CD4-positive, alpha-beta memory T cell (primary cell): ENCODE measurements at places on chromosomes 5 and 9.

DNA sequence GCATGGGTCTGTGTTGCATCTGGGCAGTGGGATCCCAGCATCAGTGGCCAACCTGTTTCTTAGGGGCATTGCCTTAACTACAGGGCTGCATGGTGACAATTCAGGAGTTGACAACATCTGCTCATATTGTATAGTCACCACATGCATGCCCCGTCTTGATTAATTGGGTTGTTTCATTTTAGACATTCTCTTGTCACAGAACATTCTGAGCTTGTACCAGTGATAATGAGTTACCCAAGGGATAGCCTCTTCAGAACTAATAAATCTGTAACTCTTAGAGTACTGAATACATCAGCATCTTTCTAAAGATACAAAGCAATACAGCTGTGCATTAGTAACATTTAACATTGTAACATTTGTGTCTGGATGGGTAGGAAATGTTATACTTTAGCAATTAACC is 426.5 kb upstream of the CD180 start:
- no peak for DNase-seq
- H3K27me3 ChIP-seq = no peaks in the 10 kb centered on the region
- no peaks in the 10 kb centered on the region for H3K4me1 ChIP-seq
- H3K36me3 ChIP-seq = no peaks in the 10 kb centered on the region

GRCh38 chr9:129550199-129550839 is 70.6 kb downstream of the C9orf50 start:
- H3K27ac ChIP-seq = no peak overlapping the region
- H3K36me3 ChIP-seq = no peaks in the 10 kb centered on the region
- peaks cover 10% of the 10 kb centered on the region for H3K27me3 ChIP-seq

- DNase-seq = no peak
- H3K27ac ChIP-seq = no peak within 1 kb of the TSS
- H3K4me1 ChIP-seq = peaks cover 11% of the 10 kb centered on the region
- no peaks in the 10 kb centered on the region for H3K36me3 ChIP-seq
Observed at GRCh38 chr5:5139777-5140478, at the start of gene ADAMTS16. TSS of gene ADAMTS16 (plus strand) at chr5:5140330. CDS start at chr5:5140468, 138 bp downstream.

GRCh38 chr5:159553792-159554191 is 223.5 kb upstream of the IL12B start:
- H3K36me3 ChIP-seq = no peaks in the 10 kb centered on the region
- H3K27me3 ChIP-seq = no peaks in the 10 kb centered on the region
- no peak overlapping the region for H3K4me3 ChIP-seq
- no peak for DNase-seq

DNA sequence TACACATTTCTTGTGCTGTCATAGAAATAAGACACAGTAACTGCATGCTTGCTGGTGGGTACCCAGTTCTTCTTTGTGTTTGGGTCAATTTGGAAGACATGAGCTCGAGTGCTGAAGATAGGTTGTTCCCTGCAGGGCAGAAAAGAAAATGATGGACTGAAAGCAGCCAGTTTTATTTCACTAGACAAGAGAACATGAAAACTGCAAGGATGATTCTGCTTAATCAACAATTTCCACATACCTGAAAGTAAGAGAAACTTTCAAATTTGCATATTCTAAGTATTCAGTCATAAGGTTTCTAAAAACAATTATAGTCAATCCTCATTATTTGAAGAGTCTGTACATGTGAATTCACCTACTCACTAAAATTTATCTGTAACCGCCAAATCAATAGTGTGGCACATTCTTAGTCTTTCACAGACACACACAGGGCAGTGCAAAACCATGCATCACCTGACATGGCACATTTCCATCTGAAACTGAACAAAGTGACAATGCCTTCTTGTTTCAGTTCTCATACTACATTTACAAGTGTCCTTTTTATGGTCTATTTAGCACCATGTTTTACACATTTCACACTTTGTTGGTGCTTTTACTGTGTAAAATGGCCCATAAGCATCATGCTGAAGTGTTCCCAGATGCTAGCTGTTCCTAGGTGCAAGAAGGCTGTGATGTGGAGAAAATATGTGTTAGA is 56.9 kb downstream of the HOMER1 start:
- H3K27me3 ChIP-seq = no peaks in the 10 kb centered on the region
- no peaks in the 10 kb centered on the region for H3K36me3 ChIP-seq
- H3K4me1 ChIP-seq = no peaks in the 10 kb centered on the region
- no peak overlapping the region for H3K27ac ChIP-seq

DNA sequence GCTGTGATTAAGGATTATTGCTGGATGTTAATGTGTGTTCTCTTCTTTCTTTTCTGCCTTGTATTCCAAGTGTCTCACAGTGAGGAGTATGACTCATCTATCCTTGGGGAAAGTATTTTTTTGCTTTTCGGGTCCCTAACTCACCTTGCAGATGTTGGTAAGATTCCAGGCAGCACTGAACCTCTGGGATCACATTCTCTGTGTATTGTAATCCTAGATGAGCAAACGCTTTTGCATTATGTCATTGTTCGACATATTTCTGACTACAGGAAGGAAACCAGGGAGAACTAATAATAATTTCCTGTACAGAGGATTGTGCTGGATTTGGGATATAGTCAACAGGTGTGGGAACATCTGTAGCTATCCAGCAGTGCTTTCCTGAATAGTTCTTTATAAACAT is 246.1 kb upstream of the TUT7 start:
- DNase-seq = no peak
- no peak overlapping the region for H3K4me3 ChIP-seq
- H3K27me3 ChIP-seq = no peaks in the 10 kb centered on the region
- no peak overlapping the region for H3K27ac ChIP-seq

DNA sequence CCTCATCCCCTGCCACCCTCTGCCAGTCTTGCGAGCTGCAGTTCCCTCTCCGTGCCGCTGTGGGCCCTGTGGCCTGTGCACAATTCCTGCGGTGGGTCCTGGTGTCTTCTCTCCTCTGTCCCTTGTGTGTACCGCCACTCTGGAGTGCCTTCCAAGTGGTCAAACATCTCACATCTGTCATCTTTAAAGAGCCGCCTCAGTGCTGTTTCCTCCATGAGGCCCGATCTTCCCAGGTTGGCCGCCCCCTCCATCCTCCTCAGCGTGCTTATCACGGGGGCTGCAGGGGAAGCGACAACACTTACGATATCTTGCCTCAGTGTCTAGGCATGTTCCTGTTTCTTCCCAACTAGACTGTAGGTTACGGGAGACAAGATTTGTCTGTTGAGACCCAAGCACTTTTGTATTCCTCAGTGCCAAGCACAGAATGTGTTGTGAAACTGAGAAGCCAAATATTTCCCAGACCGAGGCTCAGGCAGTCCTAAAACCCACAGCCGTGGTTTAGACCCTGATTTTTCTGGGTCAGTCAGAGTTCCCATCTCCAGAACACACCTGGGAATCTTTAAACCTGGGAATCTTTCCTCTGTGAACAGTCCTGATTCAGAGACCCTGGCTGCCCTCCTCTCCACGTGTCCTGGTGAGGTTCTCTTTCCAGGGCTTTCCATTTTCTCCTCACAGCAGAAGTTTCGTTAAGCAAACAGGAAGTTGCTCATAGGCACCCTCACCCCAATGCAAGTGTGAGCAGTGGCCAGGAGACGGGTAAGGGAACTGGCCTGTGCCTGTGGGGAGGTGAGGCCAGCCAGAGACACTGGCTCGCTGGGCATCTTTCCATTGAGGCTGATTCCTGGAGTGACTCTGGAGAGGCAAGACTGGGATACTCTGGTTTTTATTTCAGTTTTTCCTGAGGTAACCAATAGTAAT is 28.8 kb downstream of the SLC46A2 start:
- H3K4me3 ChIP-seq = no peak overlapping the region
- no peaks in the 10 kb centered on the region for H3K27me3 ChIP-seq
- DNase-seq = no peak
- no peak overlapping the region for H3K27ac ChIP-seq
- H3K4me1 ChIP-seq = no peaks in the 10 kb centered on the region

GRCh38 chr5:67516948-67517565 is 320.5 kb upstream of the CD180 start:
- no peak overlapping the region for H3K4me3 ChIP-seq
- no peaks in the 10 kb centered on the region for H3K36me3 ChIP-seq
- H3K4me1 ChIP-seq = peaks cover 49% of the 10 kb centered on the region
- H3K27me3 ChIP-seq = no peaks in the 10 kb centered on the region

GRCh38 chr9:87872079-87872624 is 10.5 kb upstream of the SPATA31E1 start:
- no peak overlapping the region for H3K4me3 ChIP-seq
- no peaks in the 10 kb centered on the region for H3K4me1 ChIP-seq
- no peak for DNase-seq
- H3K36me3 ChIP-seq = no peaks in the 10 kb centered on the region
- no peak overlapping the region for H3K27ac ChIP-seq

DNA sequence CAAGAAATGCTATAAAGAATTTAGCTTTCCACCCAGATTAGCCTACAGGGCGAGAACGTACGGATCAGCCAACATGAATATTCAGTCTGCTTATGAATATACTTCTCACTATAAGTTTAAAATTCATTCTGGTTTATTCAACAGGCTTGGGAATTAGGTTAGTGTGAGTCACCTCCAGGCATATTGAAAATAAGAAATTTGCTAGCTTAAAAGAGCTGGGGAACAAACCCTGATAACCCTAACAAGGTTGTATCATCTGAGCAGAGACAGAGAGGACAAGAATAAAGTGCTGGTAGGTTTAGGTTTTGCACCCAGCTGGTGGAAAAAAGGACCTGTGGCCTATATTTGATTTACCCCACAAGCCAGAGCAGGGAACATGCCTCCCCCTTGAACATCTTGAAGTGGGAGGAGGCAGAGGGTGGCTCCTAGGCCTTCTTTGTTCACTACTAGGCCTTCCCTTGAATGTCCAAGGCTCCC is 12.3 kb downstream of the FNBP1 start:
- no peak overlapping the region for H3K4me3 ChIP-seq
- H3K36me3 ChIP-seq = no peaks in the 10 kb centered on the region
- no peaks in the 10 kb centered on the region for H3K27me3 ChIP-seq
- H3K4me1 ChIP-seq = peaks cover 97% of the 10 kb centered on the region

GRCh38 chr5:56054666-56055065 is 59.9 kb upstream of the IL6ST start:
- H3K27ac ChIP-seq = no peak overlapping the region
- no peaks in the 10 kb centered on the region for H3K27me3 ChIP-seq
- H3K4me1 ChIP-seq = peaks cover 88% of the 10 kb centered on the region
- DNase-seq = no peak
- H3K36me3 ChIP-seq = no peaks in the 10 kb centered on the region

DNA sequence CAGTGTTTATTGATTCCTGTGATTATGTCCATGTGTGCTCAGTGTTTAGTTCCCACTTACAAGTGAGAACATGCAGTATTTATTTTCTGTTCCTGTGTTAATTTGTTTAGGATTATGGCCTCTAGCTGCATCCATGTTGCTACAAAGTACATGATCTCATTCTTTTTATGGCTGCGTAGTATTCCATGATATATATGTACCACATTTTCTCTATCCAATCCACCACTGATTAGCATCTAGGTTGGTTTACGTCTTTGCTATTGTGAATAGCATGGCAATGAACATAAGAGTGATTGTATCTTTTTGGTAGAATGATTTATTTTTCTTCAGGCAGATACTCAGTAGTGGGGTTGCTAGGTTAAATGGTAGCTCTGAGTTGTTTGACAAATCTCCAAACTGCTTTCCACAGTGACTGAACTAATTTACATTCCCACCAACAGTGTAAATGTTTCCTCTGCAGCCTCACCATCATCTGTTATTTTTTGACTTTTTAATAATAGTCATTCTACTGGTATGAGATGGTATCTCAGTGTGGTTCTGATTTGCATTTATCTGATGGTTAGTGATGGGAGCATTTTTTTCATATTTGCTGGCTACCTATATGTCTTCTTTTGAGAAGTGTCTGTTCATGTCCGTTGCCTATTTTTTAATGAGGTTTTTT is 47.5 kb upstream of the ELL2 start:
- H3K36me3 ChIP-seq = no peaks in the 10 kb centered on the region
- H3K27ac ChIP-seq = no peak overlapping the region
- no peaks in the 10 kb centered on the region for H3K27me3 ChIP-seq
- H3K4me3 ChIP-seq = no peak overlapping the region

DNA sequence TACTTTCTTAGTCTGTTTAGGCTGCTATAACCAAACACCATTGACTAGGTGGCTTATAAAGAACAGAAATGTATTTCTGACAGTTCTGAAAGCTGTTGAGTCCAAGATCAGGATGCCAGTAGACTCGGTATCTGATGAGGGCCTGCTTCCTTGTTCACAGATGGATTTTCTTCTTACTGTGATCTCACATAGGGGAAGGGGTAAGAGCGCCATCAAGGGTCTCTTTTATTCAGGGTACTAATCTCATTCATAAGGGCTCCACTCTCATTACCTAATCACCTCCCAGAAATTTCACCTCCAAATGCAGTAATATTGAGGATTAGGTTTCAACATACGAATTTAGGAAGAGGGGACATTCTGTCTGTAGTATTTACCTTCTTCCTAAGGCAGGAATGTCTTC is 384.0 kb upstream of the DMAC1 start:
- no peaks in the 10 kb centered on the region for H3K36me3 ChIP-seq
- no peak overlapping the region for H3K27ac ChIP-seq
- DNase-seq = no peak
- H3K4me3 ChIP-seq = no peak overlapping the region

DNA sequence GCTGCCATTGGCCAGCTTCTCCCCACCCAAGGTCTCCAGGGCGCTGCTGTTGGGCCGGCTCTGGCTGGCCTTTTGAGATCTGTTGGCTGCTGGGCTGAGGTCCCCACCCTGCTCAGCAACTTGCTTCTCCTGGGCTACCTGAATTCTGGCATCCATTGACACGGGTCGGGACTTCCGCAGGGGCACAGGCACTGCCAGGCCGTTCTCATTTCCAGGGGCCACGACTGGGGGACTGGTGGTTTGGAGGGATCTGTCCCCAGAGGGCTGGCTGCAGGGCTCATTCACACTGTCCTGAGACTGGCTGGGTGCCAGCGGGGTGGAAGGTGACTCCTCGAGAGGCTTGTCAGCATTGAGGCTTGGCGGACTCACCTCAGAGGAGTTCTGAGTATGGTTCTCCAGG is 87.1 kb upstream of the FBXW11 start:
- H3K36me3 ChIP-seq = peaks cover 81% of the 10 kb centered on the region
- H3K4me3 ChIP-seq = no peak overlapping the region
- H3K4me1 ChIP-seq = no peaks in the 10 kb centered on the region
- no peaks in the 10 kb centered on the region for H3K27me3 ChIP-seq
- DNase-seq = no peak
- no peak overlapping the region for H3K27ac ChIP-seq

DNA sequence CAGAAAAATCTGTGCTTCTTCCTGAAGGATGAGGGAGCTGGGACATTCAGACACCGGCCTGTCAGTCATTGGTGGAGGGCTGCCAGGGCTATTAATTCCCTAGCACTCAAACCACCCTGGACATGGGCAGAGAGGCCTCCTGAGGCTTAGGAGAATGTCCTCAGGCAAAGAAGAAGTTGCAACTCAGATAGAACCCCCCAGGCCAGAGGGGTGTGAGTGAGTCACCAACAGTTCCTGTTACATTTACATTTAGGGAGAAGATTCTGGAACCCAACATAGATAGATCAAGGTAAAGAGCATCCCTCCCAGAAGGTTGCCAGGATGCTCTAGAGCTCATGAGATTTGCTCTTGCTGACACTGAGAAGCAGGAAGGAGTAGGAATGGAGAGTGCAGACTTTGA is 29.2 kb upstream of the SYK start:
- H3K27me3 ChIP-seq = no peaks in the 10 kb centered on the region
- DNase-seq = no peak
- H3K4me3 ChIP-seq = no peak overlapping the region
- no peaks in the 10 kb centered on the region for H3K36me3 ChIP-seq

GRCh38 chr9:8332871-8333270 is 533.3 kb upstream of the DMAC1 start:
- H3K36me3 ChIP-seq = no peaks in the 10 kb centered on the region
- no peak for DNase-seq
- no peaks in the 10 kb centered on the region for H3K4me1 ChIP-seq
- H3K27me3 ChIP-seq = no peaks in the 10 kb centered on the region
- no peak overlapping the region for H3K27ac ChIP-seq
